ENCODE measurements at places on chromosomes 11 and 22.

DNA sequence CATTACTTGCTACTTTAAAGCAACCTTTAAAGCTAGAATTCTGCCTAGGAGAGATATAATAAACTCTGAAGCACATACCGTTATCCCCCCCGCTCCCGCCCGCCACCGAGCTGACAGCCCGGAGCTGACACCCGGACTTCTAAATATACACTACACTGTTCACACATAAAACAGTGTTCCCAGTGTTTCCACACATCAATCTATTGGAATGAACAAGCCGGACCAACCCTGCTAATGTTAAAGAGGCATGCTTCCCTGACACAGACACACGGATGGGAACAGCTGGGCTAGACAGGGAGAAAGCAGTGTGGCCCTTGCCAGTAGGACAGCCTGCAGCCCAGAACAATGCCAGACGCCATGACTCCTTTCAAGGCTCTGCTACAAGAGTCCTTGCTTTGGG lies 108.4 kb upstream of the CSNK2A3 start:
- no peak for DNase-seq

- no peak for DNase-seq
These were observed 16.6 kb downstream of the CD59 start for GRCh38 chr11:33719587-33719986.

DNA sequence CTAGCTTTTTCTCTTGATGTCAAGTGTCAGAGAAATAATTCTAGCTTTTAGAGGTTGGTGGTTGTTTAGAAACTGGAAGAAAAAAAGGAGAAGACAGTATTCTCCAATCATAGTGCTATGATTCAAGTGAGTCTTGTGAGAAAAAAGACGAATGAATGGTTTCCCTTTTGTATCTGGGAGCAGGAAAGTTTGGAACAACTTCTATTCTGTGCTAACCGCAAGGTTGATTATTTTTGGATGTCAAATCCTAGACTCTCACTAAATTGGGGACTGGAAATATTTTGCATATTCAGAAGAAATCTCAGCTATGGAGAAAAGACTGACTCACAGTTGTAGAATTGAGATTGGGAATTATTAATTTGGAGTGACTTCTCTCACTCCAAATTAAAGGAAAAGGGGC lies 69.2 kb downstream of the SYT13 start:
- no peak for DNase-seq

DNA sequence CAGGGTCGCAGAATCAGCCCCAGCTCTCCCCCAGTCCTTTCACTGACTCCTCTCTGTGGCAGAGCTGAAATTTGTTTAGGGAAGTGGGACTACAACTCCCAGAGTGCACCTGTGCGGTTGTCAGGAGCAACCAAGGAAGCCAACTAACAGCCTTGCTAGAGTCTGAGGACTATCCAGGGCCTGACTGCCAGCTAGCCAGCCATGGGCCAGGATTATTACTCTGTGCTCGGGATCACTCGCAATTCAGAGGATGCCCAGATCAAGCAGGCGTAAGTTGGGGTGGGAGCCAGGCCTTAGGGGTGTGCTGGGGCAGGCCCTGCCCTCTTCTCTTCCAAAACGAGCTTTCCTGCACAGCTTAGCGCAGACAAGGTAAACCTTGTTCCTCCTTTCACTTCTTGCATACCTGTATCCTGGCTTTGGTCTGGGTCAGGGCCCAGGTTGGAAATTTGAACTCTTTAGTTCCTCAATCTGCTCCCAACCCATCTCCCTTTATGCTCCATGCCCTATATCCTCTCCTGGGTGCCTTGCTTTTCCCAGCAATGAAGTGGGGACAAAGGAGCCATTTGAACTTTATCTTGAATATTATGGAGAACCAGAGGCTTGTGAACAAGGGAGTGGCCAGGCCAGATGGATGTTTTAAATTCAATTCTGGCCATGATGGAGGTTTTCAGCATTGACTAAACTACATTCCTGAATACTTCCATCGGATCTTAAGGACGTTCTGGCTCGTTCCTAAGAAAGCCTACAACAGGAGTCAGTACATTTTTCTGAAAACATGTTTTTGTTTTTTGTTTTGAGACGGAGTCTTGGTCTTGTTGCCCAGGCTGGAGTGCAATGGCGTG lies at the start of gene DNAJB13:
Gene DNAJB13 (plus strand): TSS at position 158 of the 842 bp plus-strand sequence. CDS start 44 bp downstream, at position 202.
- no peak for DNase-seq

GRCh38 chr11:130634961-130635473 lies 186.6 kb downstream of the ADAMTS15 start:
- DNase-seq = no peak

DNA sequence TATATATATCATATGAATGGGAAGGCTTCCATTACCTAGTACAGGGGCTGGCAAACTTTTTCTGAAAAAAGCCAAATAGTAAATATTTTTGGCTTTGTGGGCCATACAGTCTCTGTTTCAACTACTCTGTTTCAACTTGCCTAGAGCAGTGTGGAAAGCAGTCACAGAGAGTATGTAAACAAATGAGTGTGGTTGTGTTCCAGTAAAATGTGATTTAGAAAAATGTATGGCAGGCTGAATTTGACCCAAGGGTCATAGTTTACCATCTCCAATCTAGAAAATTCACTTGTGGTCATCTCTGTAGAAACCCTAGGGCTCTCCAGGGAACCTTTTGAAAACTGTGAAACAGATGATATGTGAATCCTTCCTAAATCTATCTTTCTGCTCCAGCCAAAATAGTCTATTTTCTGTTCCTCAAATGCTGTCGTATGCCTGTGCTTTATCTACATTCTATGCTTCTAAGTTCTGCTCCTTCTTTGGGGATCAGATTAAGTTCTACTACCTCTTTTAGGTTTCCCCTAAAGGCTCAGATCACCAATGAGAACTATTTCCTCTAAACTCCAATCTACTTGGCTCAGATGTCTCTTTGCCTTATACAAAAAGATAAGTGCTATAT lies 356.2 kb downstream of the METTL15 start:
- no peak for DNase-seq

GRCh38 chr11:64881476-64881875 lies 3.1 kb upstream of the EHD1 start:
- no peak for DNase-seq

DNA sequence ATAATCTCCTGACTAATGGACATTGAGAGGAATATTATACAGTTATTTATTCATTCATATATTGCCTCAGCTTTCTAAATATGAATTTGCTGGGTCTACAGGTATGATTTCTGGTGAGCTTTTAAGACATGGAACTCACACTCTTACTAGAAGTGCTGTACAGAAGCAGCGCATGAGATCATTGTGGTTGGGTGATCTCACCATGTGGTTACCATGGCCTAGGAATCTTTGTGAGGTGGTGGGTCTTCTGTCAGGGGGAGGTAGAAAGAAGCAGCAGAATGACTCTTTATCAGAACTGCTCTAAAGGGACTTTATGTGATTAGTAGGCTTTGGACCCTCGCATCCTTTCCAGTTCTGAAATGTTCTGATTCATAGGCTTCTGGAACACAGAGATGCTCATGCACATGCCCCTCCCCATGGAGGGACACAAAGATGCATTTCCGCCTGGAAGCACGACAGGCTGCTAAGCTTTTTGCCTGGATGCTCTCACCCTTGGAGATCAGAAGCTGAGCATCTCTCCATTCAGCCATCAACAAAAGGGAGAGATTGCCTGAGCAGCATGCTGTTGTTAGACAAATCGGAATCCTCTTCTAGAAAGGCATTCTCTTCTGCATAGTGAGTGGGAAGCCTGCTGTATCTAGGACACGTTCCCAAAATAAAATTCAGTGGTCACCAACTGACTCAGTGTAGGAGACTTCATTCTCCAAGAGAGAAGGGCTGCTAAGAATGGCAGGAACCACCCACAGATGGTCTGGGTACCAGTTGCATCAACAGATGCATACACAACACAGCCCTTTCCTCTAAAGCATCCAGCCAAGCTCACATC lies 51.3 kb downstream of the KIRREL3 start:
- no peak for DNase-seq

DNA sequence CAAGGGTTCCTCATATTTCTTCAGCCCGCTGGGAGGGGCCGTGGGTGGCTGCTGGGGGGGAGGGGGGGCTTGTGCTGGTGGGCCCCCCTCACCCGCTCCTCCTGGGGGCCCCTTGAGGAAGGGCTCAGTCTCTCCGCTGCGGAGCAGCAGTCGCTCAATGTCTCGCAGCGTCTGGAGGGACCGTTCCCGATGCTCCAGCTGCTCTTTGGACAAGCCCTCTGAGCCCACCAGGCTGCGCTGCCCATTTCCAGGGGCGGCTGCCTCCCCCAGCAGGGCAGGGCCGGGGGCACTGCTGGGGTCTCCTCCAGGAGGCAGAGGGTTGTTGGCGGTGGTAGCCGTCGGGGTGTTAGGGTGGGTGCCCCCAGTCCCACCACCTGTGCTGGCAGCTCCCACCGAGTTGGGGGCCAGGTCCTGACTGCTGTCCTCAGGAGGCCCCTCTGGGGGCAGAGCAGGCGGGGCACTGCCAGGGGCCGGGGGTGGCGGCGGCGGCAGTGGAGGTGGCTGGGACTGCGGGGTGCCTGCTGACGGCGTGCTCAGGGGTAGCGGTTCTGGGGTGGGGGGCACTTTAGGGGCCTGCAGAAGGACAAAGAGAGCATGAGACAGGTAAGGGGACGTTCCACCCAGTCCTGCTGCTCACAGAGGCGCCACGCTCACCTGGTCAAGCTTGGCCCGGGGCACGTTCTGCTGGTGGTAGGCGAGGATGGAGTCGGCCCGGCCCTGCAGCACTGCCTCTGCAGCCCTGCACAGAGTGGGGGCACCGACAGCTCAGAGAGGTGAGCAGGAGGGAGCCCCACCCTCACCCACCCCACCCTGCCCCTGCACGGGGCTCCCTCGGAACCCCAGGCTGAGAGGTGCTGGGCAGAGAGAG lies 18.9 kb downstream of the CXCR5 start:
- no peak for DNase-seq

GRCh38 chr11:73394416-73395296 lies 18.5 kb downstream of the RELT start:
- DNase-seq = no peak

DNA sequence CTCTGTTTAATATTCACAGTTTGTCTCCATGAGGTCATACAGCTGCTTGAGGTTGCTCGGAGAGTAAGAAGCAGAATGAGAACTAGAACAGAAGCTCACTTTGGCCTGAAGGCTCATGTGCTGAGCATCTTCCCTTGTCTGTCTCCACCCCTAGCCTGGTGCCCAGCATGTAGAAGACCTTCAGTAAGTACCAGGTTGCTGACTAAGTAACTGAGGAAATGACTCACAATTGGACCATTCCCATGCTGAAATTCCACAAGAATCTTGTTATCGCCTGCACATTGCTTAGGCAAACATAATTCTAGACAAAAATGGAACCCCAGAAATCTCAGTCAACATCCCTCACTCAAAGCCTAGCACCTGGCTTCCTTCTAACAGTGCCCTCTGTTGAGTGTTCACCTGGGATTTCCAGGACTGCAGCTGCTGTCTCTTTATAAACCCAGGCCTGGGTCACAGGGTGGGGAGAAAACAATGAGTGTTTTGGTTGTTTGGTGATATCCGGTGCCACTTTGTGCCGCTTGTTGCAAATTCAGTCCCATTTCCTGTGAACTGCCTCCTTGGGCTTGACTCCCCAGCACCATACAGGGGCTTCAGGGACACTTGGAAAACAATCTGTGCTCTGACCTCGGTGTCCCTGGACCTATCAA lies 406.8 kb downstream of the ETS1 start:
- DNase-seq = no peak

DNA sequence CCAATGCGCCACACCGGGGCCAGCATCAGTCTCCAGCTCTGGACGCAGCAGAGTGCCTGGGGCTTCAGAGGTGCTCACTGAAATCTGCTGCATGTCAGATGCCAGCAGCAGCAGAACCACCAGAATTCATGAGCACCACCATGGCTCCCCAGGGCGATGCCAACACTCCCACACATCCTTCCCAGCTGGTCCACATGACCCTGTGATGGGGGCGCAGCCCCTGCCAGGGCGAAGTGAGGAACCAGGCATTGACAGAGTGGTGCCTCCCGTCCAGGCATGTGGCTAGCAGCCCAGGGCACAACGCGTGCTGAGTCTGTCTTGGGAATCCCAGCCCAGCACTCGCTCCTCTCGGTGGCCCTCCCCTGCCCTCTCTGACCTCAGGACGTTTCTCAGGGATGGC lies 80.4 kb downstream of the DHCR7 start:
- no peak for DNase-seq

Measured in activated naive CD4-positive, alpha-beta T cell (primary cell).